ENCODE measurements at places on chromosomes 12 and 14.

GRCh38 chr12:94740601-94741362, 90.4 kb upstream of the TMCC3 start:
- no peak for DNase-seq

DNA sequence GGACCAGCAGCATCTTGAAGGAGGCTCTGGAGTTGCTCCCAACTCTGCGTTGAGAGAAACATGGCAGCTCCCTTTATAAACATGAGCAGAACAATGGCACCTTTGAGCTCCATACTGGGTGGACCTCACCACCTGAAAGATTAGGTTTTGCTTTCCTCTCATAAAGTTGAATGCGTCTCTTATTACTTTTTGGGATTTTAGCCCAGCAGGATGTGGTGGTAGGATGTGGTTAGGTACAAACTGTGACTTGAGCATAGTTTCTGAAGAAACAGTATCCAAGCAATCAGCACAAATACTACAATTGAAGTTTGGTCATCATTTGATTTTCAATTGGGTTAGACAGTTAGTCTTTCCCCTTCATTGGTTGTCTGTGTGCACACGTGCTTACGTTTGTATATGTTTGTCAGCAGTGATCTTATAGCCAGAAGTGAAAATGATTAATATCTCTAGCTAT, at the start of gene PRR4:
Gene PRR4, minus strand, starts transcription at position 51 of the 454 bp plus-strand sequence. Its CDS starts 38 bp downstream, at position 13.
- DNase-seq = no peak

DNA sequence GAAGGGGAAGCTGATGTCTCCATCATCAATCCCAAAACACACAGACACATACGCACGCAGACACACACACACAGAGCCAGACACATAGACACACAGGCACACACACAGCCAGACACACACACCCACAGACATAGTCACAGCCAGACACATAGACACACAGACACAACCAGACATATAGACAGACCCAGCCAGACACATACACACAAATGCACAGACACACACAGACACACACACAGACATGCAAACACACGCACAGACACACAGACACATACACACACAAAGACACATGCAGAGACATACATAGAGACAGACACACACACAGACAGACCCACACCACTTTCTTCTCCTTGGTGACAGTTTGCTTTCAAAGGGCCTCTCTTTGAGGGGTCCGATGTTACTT, 6.3 kb downstream of the CCDC197 start:
- no peak for DNase-seq

- no peak for DNase-seq
Observed at GRCh38 chr12:106879612-106880011, 76.1 kb upstream of the TMEM263 start.

DNA sequence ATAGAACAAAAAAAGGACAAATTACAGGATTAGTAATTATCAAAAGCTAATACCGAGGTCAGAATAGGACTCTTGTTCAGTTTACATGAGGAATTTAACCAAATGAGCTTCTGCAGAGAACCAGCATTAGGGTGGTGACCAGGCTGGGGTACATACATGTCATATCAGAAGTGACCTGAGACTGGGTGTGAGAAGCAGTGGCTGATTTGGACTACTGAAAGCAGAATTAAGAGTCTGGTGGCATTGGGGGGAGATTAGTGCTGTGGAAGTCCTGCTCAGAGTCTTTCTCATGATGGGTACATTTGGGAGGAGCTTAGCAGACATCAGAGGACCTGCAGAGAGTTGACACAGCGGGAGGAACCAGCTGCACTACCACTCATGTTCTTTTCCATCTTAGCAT, 21.7 kb downstream of the TRAF3 start:
- no peak for DNase-seq

DNA sequence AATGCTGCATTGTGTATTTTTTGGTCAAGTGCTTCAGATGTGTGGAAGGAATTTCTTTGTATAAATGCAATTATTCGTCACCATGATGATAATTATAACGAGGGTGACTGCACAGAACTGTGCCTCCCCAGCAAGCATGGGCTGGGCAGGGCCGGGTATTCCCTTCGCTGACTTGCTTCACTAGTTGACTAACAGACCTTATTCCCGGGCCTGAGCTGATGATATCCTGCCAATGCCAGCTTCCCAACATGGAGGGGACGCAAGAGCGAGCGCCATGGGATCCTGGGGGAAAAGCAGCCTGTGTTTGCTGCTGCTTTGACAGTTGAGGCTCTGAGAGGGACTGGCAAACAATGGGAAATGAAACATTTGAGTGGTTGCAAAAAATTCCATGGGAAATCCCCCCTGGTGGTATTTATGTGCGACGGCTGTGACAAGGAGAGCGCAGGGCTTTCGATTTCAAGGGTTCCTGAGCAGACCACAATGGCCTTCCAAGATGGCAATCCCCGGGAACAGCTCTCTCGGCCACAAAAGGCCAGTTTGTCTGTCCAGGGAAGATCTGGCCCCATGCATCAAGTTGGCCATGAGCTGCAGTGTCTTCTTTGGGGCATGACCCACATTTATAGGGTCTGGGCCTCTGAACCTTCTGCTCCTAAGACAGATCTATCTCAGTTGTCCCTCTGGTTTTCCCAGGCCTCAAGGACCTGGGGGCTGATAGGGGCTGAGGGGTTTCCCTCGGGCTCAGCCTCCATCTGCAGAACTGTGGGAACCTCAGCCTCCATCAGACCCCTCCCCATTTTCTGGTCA, 21.9 kb upstream of the MAP1LC3B2 start:
- no peak for DNase-seq

GRCh38 chr14:30840086-30840779, 34.1 kb upstream of the COCH start:
- DNase-seq = no peak

- no peak for DNase-seq
Observed at GRCh38 chr12:30764251-30764650, 9.5 kb upstream of the CAPRIN2 start.

DNA sequence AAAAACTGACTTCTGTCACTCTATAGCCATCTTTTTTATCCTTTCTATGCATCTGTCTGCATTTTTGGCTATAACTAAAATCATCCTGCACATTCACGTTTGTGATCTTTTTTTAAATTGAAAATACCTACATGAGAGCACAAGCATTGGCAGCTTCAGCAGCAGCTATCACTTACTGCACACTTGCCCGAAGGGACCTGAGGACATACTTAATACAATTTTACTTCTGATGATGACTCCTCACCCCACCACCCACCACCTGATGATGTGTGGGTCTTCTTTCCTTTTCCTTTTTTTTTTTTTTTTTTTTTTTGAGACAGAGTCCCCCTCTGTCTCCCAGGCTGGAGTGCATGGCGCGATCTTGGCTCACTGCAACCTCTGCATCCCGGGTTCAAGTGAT, 160.3 kb downstream of the PRKCH start:
- no peak for DNase-seq

- no peak for DNase-seq
Observed at GRCh38 chr14:102548616-102549240, 39.2 kb upstream of the ANKRD9 start.

GRCh38 chr14:71665781-71666180, 266.4 kb upstream of the RGS6 start:
- no peak for DNase-seq
